ENCODE measurements at places on chromosomes 3 and 15. TPM values are rescaled to one million over a fixed set of nuclear protein-coding genes. Genes with fewer than 3 reads are reported as not detected.

- DNase-seq: no peak
Observed at GRCh38 chr3:53711387-53711786, 134.8 kb downstream of the CHDH start.

GRCh38 chr3:188594139-188594538 lies 440.2 kb downstream of the LPP start:
- DNase-seq: no peak

DNA sequence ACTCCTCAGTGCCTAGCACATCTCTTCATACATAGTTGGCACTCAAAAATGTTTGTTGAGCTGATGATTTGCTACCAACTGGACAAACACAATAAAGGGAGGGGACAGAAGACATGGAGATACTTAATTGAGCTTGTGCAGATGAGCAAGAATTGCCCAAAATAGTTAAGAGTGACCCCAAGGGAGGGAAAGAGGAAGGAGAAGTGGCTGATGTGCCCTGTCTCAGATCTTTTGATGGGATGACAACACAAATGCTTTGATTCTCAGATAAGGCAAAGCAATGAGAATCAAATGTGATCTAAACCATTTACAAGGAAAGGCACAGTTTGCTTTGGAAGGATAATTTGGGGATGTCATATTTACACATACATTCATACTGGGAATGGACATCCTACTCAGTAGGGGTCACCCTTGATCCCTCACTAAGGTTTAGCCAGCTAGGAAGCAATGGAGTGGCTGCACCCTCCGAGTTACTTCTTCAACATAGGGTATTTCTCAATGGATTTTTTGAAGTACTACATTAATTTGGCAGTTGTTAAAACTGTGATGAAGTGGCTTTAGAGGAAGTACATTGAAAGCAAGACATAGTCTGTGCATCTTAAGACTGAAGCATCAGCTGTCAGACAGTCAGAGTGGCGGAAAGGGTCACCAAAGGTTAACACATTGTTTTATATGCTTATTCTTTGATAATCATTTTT lies 21.9 kb upstream of the SSR3 start:
- DNase-seq: no peak

GRCh38 chr3:95334461-95334860 lies 1271.6 kb downstream of the NSUN3 start:
- no peak for DNase-seq

DNA sequence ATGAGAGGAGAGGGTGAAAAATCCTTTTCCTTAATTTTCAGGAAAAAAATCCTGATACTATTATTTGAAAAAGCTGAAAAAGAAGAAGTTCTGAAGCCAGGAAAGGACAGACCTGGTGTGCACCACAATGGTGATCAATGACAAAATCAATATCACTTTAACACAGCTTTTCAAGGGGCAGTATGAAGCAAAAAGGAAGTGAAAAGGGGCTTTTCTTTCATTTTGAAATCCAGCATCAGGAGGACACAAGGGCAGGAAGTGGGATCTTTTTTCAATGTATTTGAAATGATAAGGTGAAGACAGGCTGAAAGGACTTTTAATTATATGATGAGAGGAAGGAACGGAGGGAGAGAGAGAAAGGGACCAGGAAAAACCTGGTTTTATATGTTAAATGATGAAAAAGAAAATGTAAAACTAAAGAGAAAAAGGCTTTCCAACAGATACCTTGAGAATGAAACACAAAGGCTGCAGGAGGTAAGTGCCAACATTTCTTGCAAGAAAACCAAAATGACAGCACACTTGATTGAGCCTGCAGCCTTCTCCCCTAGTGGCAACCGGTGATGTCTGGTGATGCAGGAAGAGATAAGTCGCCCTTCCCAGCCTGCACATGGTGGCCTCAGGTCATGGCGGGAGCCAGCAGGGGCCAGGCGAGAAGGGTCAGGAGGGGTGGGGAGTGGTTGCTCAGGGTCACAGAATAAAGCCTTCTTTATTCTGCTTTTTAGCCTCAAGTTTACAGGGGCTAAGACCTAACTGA lies 236.7 kb upstream of the WNT5A start:
- no peak for DNase-seq

GRCh38 chr3:108834551-108834950 lies 12.0 kb downstream of the TRAT1 start:
- no peak for DNase-seq

DNA sequence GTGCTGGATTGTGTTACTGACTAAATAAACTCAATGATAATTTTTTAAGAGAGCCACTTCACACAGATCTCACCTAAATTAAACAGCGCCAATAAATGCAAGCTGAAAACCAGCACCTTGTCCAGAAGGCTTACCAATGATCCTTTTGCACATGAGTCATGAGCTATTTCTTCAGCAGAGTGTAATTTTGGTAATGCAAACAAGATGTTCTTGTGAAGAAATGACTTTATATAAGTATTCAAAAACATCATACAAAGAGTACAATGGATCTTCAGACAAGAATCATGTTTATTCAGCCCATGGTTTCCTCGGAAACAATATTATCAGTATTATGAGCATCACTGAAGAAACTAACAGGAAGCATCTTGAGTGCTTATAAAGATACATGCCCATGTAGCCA lies 263.8 kb upstream of the UBE2E2 start:
- DNase-seq: no peak

GRCh38 chr3:155001289-155002010 lies 78.7 kb upstream of the MME start:
- DNase-seq: no peak

GRCh38 chr15:31513178-31513577 lies 186.5 kb downstream of the KLF13 start:
- no peak for DNase-seq

- DNase-seq: no peak
Observed at GRCh38 chr15:49137861-49138260, 17.5 kb downstream of the COPS2 start.

GRCh38 chr15:66573719-66574595 lies 8.2 kb upstream of the LCTL start:
- no peak for DNase-seq

DNA sequence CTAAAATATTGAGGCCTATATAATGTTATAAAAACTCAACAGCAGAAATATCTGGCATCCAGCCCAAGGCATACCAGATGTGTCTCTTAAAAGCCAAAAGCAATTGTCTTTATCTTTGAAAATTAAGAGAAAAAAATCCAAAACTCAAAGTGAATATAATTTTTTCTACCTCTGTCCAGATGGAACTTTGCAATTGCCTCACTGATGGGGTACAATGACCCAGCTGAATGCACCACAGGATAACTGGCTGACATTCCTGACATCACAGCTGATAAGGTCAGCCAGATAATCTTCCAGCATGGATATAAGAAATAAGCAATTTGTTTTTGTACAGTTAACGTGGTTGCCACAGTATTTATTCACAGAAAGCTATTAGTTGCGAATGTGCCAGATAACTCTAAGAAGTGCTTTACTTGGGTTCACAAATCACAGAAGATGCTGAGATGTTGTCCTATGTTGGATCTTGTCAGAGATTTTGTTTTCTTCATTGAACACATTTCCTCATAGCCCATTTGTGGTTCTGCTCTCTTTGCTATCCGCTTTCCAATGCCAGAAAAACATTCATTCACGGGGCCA lies 566.9 kb upstream of the CCDC54 start:
- DNase-seq: no peak

- no peak for DNase-seq
Observed at GRCh38 chr3:187454085-187454815, 86.1 kb downstream of the RTP4 start.

DNA sequence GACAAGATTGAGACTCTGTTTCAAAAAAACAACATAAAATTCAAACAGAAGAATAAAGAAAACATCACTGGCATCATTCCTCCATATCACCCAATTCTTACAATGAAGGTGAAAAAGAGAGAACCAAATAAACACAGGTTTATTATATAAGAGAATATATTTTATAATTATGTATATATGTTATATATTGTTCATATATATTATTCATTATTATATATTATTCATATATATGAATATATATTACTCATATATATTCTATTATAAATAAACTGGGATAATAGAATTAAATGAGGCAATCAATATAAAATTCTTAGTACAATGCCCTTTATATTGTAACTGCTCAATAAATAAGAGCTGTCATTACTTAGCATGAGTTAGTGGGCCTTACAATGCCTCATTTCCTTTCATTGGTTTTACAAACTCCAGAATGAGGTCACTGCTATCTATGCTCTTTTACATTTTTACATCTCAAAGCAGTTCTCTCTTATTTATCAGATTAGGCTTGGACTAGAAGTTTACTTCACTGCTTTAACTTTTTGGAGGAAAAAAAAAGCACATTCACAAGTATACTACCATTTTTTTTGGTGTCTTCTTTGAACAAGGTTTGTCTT lies 135.5 kb upstream of the TTC14 start:
- DNase-seq: no peak

DNA sequence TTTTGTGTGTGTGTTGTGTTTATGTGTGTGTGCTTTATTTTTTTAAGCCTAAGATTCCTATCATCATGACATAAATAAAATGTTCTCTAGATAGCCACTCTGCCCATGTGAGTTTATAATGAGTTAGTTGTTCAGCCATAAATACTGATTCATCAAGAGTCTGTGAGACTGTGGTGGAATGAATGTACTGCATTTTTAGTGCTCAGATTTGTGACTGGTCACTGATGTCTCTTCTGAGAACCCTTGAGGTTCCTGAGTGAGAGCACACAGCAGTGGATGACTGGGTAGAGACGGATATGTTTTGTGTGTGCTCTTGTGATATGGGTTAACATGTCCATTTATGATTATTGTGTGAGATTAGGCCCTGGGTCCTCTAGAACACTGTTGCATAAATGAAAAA lies 51.2 kb downstream of the SETD5 start:
- DNase-seq: no peak

DNA sequence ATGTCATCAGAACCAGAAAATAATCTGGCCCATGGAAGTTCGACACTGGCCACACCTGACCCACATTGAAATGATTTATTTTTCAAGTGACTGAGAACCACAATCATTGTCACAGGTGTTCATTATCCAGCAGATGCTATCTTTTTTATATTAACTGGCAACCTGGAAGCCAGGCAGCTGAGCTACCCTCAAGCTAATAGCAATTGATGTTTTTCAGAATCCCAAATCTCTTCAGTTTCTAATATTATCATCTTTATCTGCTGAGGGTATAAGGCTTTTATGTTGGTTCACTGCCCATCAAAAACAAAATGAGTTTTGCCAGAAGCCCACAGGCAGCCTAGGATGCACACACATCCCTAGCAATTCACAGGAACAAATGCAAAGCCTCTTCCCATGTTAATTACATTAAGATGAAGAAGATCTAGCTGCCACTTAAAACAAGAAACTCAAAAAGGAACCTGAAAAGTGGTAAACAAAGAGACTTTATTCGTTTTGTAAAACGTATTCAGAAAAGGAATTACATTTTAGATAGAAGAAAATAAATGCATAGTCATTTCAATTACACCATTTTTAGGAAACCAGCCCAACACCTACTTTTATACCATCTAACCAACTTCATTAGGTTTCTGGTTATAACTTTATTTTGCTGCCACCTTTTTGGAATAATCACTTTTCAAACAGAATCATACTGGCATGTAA lies 40.9 kb upstream of the STRIT1 start:
- no peak for DNase-seq

DNA sequence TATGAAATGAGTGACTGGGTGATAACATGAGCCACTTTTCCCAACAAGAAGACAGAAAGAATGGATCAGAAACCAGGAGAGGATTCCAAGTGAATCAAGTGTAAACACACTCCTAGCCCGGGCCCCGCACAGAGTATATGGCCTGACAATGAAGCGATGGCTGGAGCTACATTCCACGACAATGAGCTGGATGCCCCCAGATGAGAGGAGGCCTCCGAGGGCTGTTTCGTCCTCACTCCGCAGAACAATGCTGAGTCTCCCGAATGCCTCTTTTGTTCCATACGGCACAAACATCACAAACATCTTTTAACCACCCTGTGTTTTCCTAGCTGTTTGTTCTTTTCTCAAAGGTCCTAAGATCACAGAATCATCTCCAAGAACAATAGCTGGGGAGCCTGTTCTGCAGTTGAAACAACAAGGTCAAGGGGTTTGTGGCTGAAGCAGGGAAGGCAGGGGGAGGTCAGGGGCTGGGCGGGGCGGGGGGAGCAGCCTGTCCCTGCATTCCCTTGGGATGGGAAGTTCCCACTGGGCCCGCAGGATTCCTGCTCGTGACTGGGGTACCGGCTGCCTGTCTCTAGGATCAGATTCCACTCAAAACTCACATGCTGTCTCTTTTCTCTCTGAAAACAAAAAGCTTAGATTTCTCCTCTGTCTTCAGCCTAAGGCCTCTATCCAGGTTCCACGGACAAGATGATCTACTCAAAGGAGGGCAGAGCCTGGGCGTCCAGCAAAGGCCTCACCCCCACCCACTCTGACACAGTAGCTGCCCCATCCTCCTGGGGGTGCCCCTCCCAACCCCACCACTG lies 151.3 kb downstream of the XXYLT1 start:
- DNase-seq: no peak

GRCh38 chr3:32120471-32120870 lies 14.1 kb downstream of the GPD1L start:
- no peak for DNase-seq

DNA sequence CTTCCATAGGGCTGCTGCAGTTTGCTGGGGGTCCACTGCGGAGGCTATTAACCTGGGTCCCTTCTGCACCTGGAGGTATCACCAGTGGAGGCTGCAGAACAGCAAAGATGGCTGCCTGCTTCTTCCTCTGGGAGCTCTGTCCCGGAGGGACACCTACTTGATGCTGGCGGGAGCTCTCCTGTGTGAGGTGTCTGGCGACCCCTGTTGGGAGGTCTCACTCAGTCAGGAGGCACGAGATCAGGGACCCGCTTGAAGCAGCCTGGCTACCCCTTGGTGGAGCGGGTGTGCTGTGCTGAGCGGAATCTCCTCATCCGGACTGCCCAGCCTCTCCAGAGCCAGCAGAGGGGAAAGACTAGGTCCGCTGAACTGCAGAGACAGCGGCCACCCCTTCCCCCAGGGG lies 56.0 kb upstream of the CTXND1 start:
- DNase-seq: no peak

DNA sequence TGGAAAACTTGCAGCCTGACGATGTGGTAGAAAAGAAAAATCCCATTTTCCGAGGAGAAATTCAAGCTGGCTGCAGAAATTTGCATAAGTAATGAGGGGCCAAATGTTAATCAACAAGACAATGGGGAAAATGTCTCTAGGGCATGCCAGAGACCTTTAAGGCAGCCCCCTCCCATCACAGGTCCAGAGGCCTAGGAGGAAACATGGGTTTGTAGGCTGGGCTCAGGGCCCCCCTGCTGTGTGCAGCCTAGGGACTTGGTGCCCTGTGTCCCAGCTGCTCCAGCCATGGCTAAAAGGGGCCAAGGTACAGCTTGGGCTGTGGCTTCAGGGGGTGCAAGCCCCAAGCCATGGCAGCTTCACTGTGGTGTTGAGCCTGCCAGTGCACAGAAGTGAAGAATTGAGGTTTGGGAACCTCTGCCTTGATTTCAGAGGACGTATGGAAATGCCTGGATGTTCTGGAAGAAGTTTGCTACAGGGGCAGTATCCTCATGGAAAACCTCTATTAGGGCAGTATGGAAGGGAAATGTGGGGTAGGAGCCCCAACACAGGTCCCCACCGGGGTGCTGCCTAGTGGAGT lies 75.9 kb upstream of the CADPS start:
- DNase-seq: no peak

GRCh38 chr15:29636140-29636539 lies 186.1 kb downstream of the TJP1 start:
- no peak for DNase-seq

The NPHP3 gene
- 23.5 TPM for total RNA-seq

The SLC6A20 gene
- not detected for total RNA-seq

The C3orf49 gene
- not detected for total RNA-seq

The GHSR gene
- total RNA-seq: not detected

The LRRC31 gene
- total RNA-seq: not detected

The MYO5A gene
- 19.5 TPM for total RNA-seq

The ITPKA gene
- 7.1 TPM for total RNA-seq

The TGM4 gene
- not detected for total RNA-seq

The HGD gene
- total RNA-seq: 0.87 TPM

All from activated naive CD4-positive, alpha-beta T cell treated with anti-CD3 and anti-CD28 coated beads, Interleukin-2, amount 50 U/mL, for 72 hours (primary cell).